ENCODE measurements at places on chromosomes 16 and 17.

DNA sequence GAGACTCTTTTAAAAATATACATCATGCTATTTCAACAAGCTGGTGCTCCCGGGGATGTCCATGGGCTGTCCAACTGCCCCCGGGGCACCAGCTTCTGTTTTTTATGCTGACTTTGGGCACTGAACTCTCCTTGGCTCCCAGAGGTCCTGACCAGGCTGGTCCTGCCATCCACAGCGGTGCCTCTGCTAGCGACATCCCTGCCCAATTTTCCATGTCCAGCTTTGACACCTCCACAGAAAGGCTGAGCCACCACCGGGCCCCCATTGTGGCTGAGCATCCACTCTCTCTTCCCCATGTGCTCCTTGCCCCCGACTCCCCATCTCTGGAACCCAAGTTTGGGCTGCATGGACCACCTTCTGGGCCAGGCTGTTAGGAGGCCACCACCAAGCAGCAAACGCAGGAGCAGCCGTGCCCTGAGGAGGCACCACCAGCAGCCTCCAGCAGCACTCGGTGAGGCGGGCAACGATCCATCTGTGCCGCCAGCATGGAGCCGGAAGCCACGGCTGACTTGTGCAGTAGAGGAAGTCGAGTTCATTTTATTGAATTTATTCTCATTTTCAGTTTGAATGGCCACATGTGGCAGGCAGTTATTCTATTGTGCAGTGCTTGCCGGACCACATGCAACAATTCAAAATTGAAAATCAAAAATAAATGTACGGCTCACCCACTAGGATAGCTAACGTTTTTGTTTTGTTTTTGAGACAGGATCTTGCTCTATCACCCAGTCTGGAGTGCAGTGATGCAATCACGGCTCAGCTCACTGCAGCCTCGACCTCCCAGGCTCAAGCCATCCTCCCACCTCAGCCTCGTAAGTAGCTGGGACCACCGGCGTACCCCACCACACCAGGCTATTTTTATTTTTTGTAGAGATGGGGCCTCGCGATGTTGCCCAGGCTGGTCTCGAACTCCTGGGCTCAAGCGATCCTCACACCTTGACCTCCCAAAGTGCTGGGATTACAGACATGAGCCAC is 2.8 kb upstream of the MEAK7 start:
- peak; percentile 73 for DNase-seq

GRCh38 chr17:82388223-82388921 is 16.8 kb downstream of the UTS2R start:
- no peak for DNase-seq

DNA sequence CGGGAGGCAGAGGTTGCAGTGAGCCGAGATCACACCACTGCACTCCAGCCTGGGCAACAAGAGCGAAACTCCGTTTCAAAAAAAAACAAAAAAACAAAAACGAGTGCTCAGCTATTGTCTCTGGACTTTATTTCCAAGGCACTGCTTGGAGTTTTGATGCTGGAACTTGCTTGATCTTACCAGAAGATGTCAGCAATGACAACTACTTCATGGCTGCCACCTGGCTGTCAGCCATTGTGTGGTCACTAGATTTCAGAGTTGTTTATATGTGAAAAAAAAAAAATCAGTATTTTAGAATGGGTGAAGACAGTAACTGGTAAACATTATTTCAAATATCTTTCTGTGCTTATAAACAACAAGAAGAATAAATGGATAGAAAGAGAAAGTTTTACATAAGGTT is 26.3 kb upstream of the OR4D1 start:
- DNase-seq = peak; percentile 60

- no peak for DNase-seq
These were observed 282.6 kb downstream of the IRF8 start for GRCh38 chr16:86181526-86181925.

DNA sequence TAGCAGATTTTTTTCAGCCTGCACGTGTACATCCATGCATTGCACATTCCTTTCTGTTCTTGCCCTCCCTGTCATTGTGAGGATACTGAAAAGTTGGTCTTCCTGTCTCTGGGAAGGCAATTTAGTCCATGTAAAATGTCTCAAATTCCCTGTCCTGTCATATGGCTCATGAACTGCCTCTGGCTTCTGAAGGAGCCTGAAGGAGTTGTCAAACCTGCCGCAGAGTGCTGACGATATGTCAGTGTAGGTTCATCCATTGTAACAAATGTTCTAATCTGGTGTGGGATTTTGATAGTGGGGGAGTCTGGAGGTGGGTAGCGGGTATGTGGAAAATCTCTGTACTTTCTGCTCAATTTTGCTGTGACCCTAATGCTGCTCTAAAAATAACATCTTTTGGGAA is 59.6 kb downstream of the YPEL2 start:
- no peak for DNase-seq

GRCh38 chr17:63445571-63445953 is 544 bp downstream of the CYB561 start:
- DNase-seq = peak; percentile 43

- DNase-seq = no peak
These were observed 174.8 kb upstream of the FAM20A start for GRCh38 chr17:68775969-68776368.

DNA sequence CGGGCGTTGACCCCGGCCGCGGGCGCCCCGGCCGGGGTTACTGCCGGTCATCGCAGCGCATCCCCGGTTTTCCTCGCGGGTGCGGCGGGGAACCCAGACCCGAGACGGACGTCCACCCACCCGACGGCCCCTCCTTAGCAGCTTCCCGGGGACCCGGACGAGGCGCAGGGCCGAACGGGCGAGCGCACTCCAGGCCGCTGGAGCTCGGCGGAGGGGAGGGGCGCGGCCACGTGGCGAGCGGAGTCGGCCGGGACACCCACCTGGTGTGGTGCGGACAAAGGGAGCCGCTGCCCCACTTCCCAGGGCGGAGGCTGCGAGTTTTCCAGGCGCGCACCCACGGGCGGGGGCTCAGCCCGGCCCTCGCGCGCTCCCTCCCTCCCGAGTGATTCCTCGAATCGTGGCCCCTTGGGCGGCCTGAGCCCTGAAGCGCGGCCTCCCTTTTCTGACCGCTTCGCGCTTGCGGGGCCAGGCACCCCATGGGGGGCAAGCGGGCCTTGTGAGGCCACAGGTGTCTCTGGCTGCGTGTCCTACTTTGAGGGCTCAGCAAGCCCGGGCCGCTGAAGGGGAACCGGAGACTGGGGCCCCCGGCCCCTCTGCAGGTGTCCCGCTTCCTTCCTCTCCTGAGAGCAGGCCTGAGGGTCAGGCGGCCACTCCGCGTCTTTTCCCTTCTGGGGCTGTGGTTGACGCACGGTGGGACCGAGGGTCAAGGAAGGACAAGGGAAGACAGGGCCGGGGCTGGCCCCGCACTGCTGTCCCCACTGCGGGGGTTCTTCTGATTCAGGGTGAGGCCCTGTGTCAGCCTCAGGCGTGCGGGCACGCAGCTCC is 1.1 kb upstream of the FASN start:
- DNase-seq = no peak

DNA sequence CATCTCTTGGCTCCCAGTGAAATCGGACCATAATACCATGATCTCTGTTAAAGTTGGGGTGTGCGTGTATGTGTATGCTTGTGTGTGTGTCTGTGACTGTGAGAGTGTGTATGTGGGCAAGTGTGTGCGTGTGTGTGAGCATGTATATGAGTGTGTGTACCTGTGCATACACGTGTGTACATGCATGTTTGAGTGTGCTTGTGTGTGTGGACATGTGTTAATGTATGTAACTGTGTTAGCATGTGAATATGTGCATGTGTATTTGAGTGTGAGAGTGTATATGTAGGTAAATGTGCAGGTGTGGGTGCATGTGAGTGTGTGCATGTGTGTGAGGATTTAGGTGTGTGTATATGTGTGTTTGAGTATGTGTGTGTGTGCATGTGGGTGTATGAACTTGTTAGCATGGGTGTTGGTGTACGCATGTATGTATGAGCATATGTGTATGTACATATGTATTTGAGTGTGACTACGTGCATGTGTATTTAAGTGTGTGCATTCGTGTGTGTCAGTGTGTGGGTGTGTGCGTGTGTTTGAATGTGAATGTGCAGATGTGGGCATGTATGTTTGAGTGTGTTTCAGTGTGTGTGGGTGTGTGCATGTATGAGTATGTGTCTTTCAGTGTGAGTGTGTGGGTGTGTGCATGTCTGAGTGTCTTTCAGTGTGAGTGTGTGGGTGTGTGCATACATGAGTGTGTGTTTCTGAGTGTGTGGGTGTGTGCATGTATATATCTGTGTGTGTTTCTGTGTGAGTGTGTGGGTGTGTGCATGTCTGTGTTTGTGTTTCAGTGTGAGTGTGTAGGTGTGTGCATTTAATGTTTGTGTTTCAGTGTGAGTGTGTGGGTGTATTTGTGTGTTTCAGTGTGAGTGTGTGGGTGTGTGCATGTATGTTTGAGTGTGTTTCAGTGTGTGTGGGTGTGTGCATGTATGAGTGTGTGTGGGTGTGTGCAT is 183.2 kb downstream of the SOX9 start:
- DNase-seq = no peak

DNA sequence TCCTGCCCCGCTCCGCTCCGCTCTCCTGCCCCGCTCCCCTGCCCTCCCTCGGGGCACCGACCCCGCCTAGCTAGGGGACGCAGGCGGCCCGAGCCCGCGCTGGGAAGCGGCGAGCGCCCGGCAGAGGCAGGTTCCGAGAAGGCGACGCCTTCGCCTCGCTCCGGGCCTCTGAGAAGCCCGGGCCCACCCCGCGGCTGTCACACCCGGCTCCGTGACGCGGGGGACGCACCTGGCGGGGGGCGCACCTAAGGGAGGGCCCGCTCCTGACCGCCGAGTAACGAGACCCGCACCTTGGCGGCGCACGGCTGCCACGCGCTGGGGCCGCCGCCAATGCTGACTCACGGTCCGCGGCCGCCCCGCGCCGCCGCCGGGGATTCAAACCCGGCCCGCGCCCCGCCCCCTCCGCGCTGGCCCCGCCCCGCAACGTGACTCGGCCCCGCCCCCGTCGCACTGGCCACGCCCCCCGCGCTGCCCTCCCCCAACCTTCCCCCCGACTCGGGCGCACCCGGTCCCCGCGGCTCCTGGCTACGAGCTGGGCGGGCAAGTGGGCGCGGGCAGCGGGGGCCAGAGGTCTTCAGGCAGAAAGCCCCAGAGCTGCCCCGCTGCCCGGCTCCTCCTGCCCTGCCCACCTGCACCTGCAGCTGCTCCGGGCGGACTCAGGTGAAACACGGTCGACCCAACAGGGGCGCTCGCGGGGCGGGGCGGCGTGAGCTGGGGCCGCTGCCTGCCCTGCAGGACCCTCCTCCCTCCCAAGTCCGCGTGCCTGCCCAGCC is 27.8 kb downstream of the GNPTG start:
- DNase-seq = peak; percentile 73

DNA sequence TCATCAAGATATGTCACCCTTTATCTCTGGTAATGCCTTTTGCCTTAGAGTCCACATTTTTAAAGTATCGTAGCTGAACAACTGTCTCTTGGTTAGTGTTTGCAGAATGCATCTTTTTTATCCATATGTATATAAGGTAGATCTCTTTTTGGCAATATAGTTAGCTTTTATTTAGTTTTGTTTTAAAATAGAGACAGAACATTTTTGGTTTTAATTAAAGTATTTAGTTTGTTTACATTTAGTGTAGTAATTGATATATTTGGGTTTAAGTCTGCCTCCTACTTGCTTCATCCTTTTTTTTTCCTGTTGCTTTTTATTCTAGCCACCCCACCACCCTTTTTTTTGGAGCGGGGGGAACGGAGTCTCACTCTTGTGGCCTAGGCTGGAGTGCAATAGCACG is 184.6 kb upstream of the CHMP6 start:
- no peak for DNase-seq

- DNase-seq = no peak
These were observed 71.2 kb downstream of the TNRC6C start for GRCh38 chr17:78029697-78030096.

DNA sequence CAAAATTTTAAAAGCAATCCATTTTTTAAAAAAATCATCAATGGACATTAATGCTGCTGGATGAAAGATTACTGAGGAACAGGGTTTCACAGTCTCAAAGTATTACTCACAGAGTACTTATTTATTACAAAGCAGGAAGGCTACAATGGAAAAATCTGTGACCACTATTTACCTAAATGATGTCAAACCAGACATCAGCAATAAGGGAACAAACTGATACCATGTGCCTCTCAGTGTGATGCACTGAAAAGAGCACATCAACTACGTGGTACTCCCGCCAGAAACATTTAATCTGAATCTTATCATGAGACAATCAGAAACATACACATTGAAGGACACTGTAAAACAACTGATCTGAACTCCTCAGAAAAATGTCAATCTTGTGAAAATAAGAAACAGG is 124.2 kb downstream of the PARN start:
- no peak for DNase-seq

GRCh38 chr17:35890774-35891155 is 10.6 kb upstream of the CCL5 start:
- peak; percentile 61 for DNase-seq

DNA sequence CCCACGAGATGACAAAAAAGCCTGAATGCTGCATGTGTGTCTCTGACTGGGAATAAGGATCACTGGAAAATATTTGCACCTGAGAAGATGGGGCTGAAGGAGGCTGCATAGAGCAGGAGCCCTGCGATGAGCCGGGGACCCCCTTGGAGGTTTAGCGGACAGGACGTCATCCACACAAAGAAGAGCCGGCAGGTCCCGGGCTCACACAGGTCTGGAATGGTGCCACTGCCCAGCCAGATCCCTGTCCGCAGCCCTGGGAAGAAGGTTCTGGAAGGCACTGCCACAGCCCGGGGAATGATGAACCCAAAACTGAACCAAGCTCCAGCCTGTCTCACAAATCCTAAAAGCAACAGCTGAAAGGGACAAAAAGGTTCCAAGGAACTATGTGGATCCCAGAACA is 101.8 kb downstream of the ANKRD11 start:
- DNase-seq = no peak

- no peak for DNase-seq
These were observed 2.0 kb upstream of the TNFRSF13B start for GRCh38 chr17:16973760-16974540.

DNA sequence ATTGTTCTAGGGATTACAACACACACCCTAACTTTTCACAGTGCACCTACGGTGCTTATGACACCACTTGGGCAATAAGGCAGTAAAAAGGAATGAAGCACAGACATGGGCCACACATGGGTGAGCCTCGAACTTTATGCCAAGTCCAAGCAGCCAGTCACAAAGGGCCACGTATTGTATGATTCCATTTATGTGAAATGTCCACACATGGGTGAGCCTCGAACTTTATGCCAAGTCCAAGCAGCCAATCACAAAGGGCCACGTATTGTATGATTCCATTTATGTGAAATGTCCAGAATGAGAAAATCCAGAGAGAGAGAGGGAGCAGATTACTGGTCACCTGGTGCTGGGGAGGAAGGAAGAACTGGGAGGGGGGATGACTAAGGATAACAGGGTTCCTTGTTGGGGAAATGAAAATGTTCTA is 22.2 kb downstream of the RMI2 start:
- DNase-seq = no peak

- DNase-seq = peak; percentile 46
These were observed 2.1 kb downstream of the PRKCA start for GRCh38 chr17:66304304-66305174.

- DNase-seq = no peak
These were observed 1403.8 kb upstream of the GOT2 start for GRCh38 chr16:60137891-60138290.
